ENCODE measurements at places on chromosomes 3 and 15. TPM values are rescaled to one million over a fixed set of nuclear protein-coding genes. Genes with fewer than 3 reads are reported as not detected.

FETUB gene
- total RNA-seq, result not detected

HRG gene
- total RNA-seq, result not detected

SLCO3A1 gene
- 26.1 TPM for total RNA-seq

FAM43A gene
- 15.1 TPM for total RNA-seq

All from uterus (tissue), 4 donors.